Islet precursor cell (in vitro differentiated cells): ENCODE measurements at places on chromosomes 6 and 20.

DNA sequence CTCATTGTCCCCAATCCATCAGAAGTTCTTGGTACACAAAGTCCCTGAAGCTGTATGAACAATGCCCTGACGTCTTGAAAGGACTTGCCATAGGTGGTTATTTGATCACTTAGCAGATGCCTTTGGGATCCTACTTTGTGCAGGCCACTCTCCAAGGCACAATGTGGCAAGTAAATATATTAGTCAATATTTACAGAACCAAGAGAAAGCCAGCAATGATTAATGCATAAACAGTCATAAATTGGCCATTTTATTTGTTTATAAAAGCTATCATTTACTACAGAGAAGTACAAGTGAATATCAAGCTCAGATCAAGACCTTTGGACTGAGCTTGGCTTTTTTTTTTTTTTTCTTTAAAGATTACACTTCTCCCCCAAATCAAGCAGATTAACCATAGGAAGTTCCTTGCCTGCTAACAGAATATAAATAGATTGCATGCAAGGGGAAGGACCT lies 161.8 kb downstream of the MTHFD1L start:
- DNase-seq: no peak

- no peak for DNase-seq
These were observed 155.0 kb upstream of the SUPT3H start for GRCh38 chr6:45532721-45533210.

GRCh38 chr6:139853302-139853992 lies 479.0 kb upstream of the CITED2 start:
- no peak for DNase-seq

DNA sequence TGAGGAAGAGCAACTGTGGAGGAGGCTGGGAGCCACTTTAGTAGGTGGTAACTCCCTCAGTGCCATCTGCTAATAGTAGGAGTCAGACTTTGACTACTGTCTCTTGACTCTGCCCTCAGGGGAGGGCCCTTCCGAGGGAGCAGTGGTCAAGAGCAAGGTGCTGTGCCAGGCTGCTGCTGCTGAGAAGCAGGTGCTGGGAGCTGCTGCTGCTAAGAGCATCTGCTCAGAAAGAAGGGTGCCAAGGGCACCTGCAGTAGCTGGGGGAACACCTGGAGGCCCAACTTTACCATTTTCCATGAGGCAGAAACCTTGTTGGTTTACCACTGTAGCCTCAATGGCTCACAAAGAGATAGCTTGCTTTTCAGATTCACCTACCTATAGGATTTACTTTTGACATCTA lies 18.5 kb downstream of the GGTLC1 start:
- no peak for DNase-seq

DNA sequence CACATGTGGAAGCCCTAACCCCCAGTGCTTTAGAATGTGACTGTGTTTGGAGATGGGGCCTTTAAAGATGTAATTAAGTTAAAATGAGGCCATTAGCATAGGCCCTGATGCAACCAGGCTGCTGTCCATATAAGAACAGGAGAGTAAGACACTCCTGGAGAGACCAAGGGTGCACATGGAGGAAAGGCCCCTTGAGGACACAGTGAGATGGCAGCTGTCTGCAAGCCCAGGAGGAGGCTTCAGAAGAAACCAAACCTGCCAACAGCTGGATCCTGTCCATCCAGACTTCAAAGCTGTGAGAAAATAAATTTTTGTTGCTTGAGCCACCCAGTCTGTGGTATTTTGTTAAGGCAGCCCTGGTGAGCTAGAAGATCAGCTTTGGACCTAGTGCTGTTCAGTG lies 16.8 kb upstream of the SNRPB2 start:
- no peak for DNase-seq

GRCh38 chr20:19661717-19662636 lies 96.1 kb upstream of the RIN2 start:
- DNase-seq: peak; percentile 78

DNA sequence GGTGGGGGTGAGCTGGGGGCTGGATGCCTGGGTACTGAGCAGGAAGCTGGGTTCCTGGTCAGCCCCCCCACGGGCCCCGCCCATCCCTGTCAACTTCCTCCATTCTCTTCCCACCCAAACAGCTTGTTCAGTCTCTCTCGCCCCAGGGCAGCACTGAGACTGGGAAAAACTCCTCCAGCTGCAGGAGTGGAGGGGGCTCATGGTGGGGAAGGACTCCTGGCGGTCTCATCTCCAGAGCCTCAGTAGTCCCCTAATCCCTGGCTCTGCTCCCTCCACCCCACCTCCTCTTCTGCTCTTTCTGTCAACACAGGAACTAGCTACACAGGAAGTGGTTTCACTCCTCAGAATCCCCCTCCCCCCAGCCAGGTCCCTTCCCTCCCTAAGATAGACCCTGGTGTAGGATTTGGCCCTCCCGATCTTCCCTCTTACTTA lies at the start of gene GPSM3:
TSS of gene GPSM3 (minus strand) at position 36 of the 432 bp plus-strand sequence. CDS start 130 bp downstream, outside the sequence.
- DNase-seq: peak; percentile 71

- no peak for DNase-seq
These were observed 2.2 kb downstream of the UBD start for GRCh38 chr6:29557320-29557719.

DNA sequence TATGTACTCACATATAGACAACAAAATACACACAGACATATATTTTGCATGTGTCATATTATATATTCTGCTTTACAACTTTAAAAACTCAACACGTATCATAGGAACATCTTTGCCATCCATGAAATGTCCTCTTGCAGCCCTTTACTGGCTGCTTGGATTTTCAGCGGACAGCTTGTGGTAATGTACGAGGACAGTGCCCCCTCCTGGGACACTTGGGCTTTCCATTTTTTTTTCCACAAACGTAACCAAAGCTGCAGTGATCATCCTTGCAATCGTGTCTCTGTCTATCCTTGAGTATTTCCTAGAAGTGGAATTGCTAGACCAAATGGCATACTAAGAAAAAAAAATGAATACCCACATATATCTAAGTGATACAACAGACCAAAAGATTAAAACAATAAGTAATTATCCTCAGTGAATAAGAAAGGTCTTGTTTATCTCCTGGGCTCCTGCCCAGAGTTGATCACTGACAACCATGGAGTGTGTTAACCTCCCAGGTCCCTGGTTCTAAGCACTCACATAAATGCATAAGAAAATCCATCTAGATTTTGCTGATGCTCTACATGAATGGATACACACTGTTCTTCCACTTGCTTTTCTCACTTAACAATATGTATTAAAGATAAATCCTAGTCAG lies 18.1 kb downstream of the BPI start:
- DNase-seq: peak; percentile 71

GRCh38 chr20:44400970-44401769 lies 45.7 kb downstream of the HNF4A start:
- no peak for DNase-seq

DNA sequence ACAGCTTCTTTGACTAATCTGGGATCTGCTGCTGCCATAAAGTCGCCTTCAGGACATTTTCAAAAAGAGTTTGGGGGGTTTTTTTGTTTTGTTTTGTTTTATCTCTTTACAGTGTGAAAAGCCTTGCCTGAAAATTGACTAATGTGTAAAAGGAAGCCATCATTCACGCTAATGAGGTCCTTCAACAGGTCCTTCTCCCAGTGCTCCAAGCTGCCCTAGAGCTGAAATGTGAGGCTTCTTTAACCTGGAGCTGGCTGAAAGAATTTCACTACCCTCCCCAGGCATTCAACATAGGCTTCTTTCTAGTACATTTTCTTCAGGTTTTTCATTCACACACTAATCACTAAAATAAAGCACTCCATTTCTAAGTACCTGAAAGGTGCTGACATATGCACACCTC lies 145.1 kb upstream of the PRDM1 start:
- no peak for DNase-seq

GRCh38 chr20:47315339-47316056 lies 41.0 kb downstream of the ZMYND8 start:
- peak; percentile 90 for DNase-seq

GRCh38 chr6:3426927-3427686 lies 29.7 kb downstream of the SLC22A23 start:
- peak; percentile 52 for DNase-seq

DNA sequence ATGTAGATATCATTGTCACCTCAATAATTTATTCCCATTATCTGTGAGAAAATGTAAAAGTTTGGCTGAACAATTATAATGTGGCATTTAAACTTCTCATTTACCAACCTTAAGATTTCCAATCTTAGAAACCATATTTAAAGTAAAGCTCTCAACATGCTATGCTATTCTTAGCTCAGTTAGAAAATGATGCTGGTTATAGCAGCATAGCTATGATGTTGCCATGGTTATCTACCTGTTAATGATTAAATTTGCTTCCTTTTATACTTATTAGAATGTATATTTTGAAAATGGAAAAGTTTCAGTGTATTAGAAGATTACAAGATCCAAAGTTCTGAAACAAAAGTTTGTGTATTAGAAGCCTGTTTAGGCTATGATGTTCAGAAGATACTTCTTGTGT lies 110.1 kb downstream of the GPR63 start:
- DNase-seq: no peak

DNA sequence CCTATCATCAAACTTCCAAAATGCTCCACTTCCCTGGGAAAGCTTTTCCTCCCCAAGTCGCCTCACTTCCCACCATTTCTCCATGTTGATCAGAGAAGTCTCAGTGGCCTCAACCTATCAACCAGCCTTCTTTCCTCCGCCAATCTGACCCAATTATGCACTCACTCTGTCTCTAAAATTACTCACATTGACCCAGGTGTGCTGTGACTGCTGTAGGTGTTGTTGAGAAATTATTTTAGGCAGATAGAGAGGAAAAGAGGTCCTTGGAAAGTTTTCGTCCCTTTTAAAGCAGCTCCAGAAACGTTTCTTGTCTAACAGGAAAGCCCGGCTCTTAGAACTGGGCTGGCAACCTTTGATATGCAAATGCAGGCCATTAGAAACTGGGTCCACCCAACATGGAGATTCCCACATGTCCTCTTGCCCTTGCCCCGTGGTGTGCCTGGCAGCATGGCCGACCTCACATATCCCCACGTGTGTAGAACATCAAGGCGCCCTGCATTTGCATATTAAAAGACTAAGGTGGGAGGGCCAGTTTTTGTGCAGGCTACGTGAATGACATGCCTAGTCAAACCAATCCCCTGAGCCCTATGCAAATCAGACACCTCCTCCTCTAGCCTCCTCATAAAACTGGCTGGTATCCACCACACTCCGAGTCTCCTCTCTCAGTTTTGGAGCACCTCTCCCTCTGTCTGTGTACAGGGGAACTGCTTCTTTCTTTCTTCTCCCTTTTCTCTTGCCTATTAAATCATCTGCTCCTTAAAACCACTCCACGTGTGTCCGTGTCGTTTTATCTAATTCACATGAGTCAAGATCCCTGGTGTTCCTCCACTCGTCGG lies 12.9 kb downstream of the IPCEF1 start:
- peak; percentile 86 for DNase-seq

- no peak for DNase-seq
These were observed 38.2 kb upstream of the FYN start for GRCh38 chr6:111911428-111911827.

GRCh38 chr20:46640536-46641311 lies 10.5 kb downstream of the SLC13A3 start:
- DNase-seq: no peak

- peak; percentile 72 for DNase-seq
These were observed 4.2 kb upstream of the EPHA7 start for GRCh38 chr6:93423542-93423941.

- DNase-seq: no peak
These were observed 39.1 kb upstream of the ARHGAP18 start for GRCh38 chr6:129748901-129749748.

GRCh38 chr6:44104481-44105021 lies 22.7 kb downstream of the MRPL14 start:
- DNase-seq: no peak

DNA sequence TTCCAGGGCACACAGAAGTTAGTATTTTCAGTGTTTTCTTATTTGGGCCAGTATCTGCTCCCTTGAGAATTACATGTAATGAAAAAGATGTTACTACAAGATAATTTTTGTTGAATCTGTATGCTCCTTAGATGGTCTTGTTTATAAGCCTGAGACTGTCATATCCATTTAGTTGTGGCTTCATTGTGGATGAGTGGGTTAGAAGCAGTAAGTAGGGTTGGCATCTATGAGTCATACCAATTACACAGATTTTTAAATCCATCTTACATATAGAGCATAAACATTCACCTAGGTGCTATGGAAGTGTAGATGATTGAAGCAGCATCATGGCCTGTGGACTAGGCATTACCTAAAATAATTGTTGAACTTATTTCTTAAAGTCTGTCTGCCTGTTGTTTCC lies 13.5 kb upstream of the BAG2 start:
- DNase-seq: no peak

DNA sequence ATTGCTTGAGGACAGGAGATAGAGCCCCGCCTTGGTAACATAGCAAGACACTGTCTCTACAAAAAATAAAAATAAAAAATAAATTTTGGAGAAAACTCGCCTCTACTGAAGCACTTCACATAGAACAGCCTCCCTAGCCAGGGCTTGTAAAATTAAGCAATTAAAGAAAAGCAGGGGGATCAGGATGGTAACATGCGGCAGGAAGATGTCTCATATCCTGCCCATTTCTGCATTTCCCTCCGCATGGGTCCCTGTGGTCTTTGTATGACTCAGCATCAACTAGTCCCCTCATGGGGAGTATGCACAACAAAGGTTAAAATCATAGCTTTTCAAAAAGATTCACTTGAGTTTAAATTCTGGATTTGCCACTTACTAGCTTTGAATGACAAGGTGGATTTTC lies 379.0 kb downstream of the EPHA7 start:
- no peak for DNase-seq

DNA sequence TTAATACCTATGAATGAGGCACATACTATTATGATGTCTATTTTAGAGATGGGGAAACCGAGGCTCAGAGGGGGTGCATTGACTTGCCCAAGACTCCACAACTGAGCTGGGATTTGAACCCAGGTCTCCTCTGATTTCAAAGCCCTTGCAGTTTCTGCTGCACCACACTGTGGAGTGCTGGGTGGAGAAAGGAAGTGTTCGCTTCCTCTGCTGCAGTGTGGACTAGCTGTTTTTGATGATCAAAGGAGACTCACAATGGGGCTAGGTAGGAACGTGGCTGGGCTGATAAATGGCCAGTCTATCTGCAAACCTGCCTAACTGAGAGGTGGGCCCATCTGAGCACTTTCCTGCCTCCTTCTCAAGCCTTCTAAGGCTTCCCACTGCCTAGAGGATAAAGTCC lies 87.2 kb downstream of the CD40 start:
- DNase-seq: no peak

- no peak for DNase-seq
These were observed 25.3 kb downstream of the NRN1 start for GRCh38 chr6:5981126-5982026.

GRCh38 chr6:26092443-26092842 lies 5.2 kb downstream of the HFE start:
- DNase-seq: no peak

DNA sequence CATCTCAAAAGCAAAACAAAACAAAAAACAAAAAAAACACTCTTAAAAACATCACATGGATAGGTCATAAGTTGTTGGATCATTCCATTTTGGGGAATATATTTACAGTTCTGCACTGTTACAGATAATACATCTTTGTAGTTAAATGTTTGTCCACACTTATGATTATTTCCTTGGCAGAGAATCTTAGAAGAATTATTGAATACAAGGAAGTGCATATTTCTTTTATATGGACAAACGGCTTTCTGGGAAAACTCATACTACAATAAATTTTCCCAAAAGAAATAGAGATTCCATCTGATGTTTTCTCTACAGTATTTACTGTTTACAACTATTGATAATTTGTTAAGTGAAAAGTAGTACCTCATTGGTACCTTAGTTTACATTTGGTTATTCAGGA lies 33.8 kb downstream of the GMPR start:
- DNase-seq: no peak

GRCh38 chr6:136843210-136843609 lies 20.8 kb downstream of the PEX7 start:
- DNase-seq: no peak
